ENCODE measurements at places on chromosomes 6 and 20. TPM values are rescaled to one million over a fixed set of nuclear protein-coding genes. Genes with fewer than 3 reads are reported as not detected.

- DNase-seq = no peak
Observed at GRCh38 chr6:105459864-105460263, 57.0 kb upstream of the PREP start.

- DNase-seq = no peak
Observed at GRCh38 chr6:170298688-170299087, 7.8 kb upstream of the DLL1 start.

GRCh38 chr20:57829805-57830514 lies 120.1 kb upstream of the PMEPA1 start:
- no peak for DNase-seq

- no peak for DNase-seq
Observed at GRCh38 chr6:2111162-2111677, 134.2 kb downstream of the GMDS start.

GRCh38 chr6:14748679-14749078 lies 497.2 kb upstream of the JARID2 start:
- no peak for DNase-seq

The BFSP1 gene
- total RNA-seq = 4.1 TPM

The SIM1 gene
- total RNA-seq = not detected

The DDR1 gene
- total RNA-seq = 18.4 TPM

The ZNF311 gene
- 0.20 TPM for total RNA-seq

DNA sequence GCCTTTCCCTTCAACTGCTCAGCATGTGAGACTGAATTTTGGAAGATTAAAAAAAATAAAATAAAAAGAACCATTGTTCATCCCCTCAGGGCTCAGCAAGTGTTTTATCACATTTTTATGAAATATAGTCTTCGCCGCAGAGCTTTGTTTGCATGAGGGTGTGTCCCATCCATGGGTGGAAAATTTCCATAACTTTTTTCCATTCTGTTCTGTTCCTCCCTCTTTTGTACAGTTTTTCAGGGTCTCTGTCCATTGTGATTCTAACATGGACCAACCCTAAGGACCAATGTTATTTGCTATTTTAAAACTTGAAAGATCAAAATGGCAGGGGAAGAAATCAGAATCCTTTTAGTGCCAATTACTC lies 213.3 kb upstream of the SGK1 start:
- DNase-seq = no peak
